Stimulated activated CD4-positive, alpha-beta T cell treated with anti-CD3 and anti-CD28 coated beads, Interleukin-15, amount 100 ng/mL, for 1 hour (primary cell): ENCODE measurements at places on chromosomes 7 and 10.

DNA sequence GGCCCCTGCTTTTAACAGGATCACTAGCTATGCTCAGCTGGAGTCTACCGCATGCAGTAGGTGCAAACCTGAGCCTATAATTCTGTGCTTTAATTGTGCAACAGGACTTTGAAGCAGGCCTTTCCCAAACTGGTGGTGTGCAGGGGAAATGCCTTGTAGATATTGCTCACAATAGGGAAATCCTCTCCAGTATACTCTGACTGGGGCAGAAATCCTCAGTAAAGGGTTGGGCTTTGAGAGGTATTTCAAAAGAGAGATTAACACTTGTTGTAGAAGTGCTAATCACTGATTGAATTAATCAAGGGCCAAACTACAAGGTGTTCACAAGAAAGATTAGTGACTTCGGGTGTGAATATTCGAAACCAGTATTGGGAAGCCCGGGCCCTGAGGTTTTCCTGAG is 58.5 kb upstream of the EXOC6 start:
- no peak for DNase-seq

DNA sequence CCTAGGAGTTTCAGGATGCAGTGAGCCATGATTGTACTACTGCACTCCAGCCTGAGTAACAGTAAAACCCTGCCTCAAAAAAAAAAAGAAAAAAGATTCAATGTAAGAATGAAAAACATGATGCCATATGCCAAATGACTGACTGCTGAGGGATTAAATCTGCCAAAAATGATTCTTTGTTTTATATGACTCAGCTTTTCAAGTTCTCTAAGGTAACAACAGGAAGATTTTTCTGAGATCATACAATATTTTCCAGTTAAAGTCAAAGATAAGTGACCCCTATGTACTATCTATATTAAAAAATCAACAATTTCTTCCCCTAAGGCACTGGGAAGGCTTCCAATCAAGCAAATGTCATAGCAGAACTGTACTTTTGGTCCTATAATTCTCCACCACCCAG is 271.2 kb upstream of the IMMP2L start:
- no peak for DNase-seq

DNA sequence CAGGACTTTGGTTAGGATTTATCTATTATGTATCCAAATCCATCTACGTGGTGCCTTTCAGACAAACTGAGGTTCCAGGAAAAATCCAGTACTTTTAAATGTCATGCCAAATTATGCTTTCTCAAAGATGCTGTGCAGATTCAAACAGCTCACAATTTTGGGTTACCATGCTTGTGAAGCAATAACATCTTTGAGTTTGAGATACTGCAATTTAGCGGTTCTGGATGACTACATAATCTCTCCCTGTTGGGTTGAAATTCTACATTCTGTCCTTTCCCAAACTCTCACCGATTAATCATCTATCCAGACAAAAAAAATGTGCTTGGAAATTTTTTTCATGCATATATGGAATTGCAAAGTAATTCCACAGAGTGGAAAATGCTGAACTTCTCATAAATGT is 3.5 kb downstream of the RHOBTB1 start:
- no peak for DNase-seq

- DNase-seq, result no peak
These were observed 7.8 kb upstream of the LRRC27 start for GRCh38 chr10:132324186-132324585.

DNA sequence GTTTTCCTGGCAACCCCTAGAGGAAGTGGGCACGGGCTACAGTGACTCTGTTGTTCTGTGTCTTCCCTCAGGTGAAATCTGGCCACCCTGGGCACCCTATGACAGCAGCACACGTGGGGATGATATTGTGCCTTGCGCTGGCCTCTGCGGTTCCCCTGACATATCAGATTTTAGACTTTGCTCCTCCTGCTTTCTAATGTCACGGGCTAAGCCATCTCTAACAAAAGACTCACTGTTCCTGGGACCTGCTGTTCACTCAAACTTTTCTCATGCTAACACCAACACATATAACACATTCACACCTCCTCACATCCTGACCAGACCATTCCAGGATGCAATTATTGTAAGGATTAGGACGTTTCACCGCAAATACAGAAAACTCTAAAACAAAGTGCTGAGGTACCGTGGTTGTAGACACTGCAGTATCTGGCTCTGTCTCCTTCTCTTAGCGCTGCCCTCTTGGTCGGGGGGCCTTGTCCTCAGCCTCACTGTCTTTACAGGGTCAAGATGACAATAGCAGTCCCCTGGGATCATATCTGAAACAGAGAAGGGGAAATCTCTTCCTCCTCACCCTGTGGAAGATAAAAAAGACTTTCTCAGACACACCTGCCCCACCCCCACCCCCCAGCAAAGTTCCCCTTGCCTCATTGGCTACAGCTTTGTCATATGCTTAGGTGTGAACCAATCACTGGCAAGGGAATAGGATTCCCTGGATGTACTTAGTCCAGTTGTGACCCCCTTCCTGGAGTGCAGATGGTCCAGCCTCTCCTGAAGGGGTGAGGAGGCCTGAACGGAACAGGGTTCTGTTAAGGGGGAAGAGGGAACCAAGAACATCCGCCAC is 14.1 kb downstream of the CHN2 start:
- DNase-seq, result no peak

GRCh38 chr7:101547022-101547915 is 81.8 kb downstream of the MYL10 start:
- DNase-seq, result no peak

- no peak for DNase-seq
These were observed 21.8 kb downstream of the GAD2 start for GRCh38 chr10:26238378-26238777.

DNA sequence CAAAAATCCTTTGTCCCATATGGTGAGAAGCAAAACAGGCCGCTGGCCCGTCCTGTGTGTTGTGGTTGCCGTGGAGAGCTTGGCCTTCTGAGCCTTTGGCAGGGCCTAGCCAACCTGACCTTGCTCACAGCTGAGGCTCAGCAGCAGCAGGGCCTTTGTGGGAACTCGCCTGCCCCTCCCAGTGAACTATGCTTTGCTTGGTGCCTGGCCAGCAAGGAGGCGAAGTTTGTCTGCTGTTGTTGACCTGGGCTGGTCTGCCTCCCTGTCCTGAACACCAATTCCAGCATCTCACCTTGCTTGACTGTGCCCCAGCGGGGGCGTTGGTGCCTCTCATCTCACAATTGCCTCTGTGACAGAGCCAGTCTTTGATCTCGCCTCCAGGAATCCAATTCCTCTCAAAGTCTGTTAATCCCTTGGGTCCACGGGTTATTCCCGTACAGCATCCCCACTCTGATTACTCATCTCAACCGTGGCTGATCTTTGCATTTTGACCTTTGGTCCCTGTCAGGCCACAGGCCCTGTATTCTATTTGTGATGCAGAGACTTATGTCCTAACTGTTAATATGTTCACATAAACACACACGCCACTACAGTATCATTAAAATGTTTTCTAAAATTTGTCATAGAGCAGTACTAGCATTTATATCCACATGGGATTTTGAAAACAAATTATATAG is 22.6 kb downstream of the EPDR1 start:
- DNase-seq, result no peak

DNA sequence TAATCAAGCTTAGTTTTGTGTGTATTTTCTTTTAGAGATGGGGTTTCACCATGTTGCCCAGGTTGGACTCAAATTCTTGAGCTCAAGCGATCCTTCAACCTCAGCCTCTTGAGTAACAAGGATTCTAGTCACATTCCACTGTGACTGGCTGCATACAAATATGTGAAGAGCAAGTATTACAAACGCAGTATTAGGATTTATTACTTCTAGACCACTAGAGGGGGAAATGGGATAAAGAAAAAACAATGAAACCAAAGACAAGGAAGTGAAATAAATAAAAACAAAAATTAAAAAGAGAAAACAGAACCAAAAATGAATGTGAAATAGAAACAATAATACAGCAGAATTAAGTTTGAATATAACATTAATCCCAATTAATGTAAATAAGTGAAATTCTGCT is 308.7 kb downstream of the ANKRD30A start:
- DNase-seq, result no peak

GRCh38 chr7:74466196-74466813 is 12.6 kb downstream of the GTF2IRD1 start:
- no peak for DNase-seq

- DNase-seq, result no peak
These were observed 525.7 kb downstream of the KCNMA1 start for GRCh38 chr10:77111611-77112550.

DNA sequence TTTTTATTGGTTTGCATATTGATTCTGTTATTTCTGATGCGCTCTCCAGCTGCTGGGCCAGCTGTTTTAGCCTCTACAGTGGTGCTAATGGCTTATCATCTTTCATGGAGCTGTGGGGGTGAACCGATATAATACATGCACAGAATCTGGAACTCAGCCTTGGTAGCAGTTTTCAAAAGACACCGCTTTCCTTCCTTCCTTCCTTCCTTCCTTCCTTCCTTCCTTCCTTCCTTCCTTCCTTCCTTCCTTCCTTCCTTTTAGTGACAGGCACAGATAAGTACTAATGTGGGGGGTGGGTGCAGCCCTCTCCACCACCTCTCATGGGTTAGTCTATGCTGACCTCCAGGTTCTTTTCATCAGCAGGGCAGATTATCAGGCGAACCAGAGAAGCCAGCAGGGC is 31.9 kb upstream of the C10orf53 start:
- no peak for DNase-seq

GRCh38 chr7:123725586-123726171 is 23.1 kb downstream of the WASL start:
- no peak for DNase-seq
